Activated T-helper 17 cell treated with anti-CD3 and anti-CD28 coated beads, Interleukin-2, amount 50 U/mL, for 72 hours (primary cell): ENCODE measurements at places on chromosomes 2 and 18. TPM values are rescaled to one million over a fixed set of nuclear protein-coding genes. Genes with fewer than 3 reads are reported as not detected.

- no peak for ATAC-seq
Observed at GRCh38 chr18:51537487-51537886, 340.0 kb upstream of the MEX3C start.

The TMEM200C gene
- not detected for total RNA-seq

DNA sequence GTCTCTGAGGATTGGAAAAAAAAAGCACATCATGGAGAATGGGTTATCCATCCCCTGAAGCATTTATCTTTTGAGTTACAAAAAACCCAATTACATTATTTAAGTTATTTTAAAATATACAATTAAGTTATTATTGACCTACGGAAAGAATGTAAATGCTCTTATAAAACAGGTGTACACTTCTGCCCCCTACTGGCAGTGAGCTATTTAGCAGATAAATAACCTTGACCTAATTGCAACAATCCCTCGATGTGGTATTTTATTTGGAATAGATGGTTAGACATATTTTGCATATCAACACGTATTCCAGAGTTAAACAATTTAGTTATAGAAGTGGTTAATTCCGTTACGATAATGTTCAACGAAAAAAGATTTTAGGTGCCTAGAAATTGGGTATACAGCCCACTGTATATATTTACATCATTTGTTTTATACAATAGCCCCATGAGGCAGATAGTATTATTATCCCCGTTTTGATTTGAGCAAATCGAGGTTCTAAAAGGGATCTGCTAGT is 9.1 kb upstream of the DAW1 start:
- no peak for ATAC-seq

DNA sequence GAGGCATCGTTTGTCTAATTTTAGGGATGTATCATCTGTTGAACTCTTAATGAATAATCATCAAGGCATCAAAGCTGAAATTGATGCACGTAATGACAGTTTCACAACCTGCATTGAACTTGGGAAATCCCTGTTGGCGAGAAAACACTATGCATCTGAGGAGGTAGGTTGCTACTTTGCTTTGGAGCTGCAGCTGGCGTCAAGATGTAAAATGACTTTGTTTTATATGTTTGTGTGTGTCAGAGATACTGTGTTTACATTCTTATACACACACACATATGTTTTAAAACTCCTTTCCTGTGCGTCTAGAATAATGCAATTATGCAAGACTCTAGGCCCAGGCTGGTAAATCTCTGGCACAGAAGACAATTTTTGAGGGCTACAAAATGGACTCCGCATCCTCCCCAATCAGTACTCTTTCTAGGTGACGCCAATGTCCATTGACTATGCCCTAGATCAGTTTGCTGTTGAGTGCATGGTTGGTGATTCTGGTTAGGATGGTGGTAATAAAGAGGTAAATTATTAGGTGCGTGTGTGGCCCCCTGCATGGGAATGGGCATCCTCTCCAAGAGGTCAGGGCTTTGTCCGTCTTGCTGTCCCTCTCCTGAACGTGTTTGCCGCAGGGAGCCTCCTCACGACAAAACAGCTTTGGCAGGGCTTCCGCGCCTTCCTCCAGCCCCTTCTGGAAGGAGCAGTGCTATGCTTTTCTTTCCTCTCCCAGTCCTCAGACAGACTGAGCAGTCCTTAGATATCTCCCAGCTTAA is 68.2 kb upstream of the EML6 start:
- peak; percentile 32 for ATAC-seq

- ATAC-seq, result no peak
Observed at GRCh38 chr18:2709316-2709715, 53.8 kb downstream of the SMCHD1 start.

The CD207 gene
- total RNA-seq, result not detected

GRCh38 chr18:62524440-62525200 is 1.8 kb downstream of the ZCCHC2 start:
- peak; percentile 15 for ATAC-seq

The LRATD1 gene
- total RNA-seq, result not detected

DNA sequence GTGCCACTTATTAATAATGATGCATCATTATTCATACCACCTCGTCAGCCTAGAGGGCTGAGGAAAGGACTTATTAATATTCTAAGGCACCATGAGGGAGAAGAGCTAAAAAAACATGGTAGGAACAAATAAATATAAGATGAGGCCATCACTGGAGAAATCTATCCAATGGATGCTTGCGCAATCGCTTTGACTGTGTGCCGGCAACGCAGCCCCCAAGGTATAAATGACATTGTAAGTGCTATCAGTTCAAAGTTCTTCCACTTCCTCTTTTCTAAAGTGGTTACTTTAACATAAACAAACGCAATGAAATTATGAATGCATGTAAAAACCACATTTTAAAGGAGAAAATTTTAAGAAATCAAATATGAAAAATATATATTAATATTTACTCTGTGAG is 164.6 kb downstream of the EIPR1 start:
- no peak for ATAC-seq

The PLCL1 gene
- 1.2 TPM for total RNA-seq

DNA sequence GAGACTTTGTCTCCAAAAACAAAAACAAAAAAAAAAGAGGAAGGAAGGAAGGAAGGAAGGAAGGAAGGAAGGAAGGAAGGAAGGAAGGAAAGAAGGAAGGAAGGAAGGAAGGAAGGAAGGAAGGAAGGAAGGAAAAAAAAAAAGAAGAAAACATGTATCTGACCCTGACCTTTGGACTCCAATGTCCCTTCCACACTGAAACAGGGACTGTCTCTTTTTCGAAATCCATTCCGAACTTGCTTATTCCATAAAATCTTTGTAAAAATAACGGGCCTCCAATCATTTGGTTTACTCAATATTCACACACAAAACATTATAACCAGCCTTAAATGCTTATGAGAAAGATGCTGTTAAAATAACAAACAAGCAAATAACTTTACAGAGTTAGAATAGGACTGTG is 225.7 kb downstream of the TCF4 start:
- ATAC-seq, result no peak

The CYS1 gene
- 0.09 TPM for total RNA-seq

- ATAC-seq, result no peak
Observed at GRCh38 chr2:45275242-45275805, 266.1 kb upstream of the SIX2 start.

The SPP2 gene
- total RNA-seq, result not detected

DNA sequence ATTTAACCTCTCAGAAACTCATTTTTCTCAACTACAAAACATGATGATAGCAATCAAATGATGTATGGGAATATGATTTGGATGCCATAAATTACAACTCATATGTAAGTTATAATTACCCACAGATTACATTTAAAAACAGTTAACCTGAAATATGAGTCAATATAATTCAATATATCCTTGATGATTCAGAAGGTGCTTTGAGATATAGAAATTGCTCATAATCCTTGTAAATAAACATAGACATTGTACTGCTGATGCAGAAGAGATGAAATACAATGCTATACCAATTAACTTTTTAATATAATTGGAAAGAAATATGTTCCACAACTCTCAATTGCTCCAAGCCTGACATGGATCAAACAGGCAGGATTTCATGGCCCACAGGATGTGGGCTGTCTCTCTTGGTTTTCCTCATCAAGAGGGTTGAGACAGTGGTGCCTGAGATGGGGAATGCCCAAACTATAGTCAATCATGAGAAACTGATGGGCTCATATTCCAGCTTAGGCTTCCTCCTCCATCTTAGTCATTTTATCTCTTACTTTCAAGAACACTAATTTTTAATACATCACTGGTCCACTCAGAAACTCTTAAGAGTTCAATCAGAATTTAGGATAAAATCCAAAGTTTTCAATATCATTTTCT is 49.4 kb downstream of the NCKAP5 start:
- ATAC-seq, result no peak

The AGXT gene
- not detected for total RNA-seq

- no peak for ATAC-seq
Observed at GRCh38 chr2:178008636-178009289, 63.8 kb downstream of the PDE11A start.

GRCh38 chr18:77234504-77235365 is 14.9 kb upstream of the GALR1 start:
- ATAC-seq, result no peak

- ATAC-seq, result no peak
Observed at GRCh38 chr2:69211048-69211447, 176.0 kb downstream of the GFPT1 start.

- peak; percentile 67 for ATAC-seq
Observed at GRCh38 chr18:13376841-13377351, 158.3 kb downstream of the LDLRAD4 start.

DNA sequence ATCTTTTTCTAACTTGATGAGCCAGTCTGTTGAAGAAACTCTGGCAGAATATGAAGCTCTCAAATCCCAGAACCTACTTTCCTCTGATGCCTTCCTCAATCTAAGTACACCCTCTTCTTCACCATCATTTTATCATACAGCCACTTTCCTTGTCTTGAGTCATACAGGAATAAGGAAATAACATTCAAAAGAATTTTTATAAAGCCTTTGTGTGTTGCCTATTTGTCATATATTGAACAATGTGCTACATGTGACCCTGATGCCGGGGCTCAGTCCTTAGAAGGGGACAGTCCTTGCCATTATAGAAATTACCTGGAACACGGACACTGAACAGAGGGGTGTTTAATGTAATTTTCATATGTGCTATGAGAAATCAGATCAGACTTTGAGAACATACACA is 27.4 kb downstream of the RAPGEF4 start:
- ATAC-seq, result no peak

The CCDC148 gene
- total RNA-seq, result 0.93 TPM

DNA sequence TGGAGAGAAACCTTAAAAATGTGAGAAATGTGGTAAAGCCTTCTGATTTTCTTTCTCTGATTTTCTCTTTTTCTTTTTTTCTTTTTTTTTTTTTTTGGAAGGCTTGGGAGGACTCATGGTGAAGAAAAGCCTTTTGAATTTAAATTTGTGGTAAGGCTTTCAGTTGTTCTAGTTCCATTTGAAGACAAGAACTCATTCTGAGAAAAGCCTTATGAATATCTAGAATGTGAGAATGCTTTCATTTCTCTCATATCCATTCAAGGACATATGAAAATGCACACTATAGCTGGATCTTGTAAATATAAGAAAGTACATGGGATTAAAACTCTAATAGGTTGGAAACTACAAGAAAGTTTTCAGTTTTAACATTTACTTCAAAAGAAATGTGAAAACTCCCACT is 1045.2 kb upstream of the NRXN1 start:
- peak; percentile 9 for ATAC-seq

DNA sequence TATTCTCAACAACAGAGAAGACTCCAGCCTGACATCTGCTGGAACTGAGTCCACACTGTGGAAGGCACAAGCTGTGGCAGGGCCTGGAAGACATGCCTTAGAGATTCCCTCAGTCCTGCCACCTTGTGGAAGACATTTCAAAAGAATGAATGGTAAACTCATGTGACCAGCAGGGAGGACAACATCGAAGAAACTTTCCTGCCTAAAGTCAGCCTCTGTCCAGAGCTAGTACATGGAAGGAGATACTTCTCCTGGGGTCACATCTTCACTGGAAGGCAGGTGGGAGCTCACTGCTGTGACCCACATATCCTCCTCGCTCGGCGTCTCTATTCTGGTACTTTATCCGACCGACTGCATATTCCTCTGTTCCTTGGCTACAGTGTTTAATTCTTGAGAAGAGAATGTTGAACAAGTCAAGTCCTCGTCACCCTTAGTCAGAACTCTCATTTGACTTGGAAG is 59.5 kb downstream of the PUM2 start:
- peak; percentile 52 for ATAC-seq

DNA sequence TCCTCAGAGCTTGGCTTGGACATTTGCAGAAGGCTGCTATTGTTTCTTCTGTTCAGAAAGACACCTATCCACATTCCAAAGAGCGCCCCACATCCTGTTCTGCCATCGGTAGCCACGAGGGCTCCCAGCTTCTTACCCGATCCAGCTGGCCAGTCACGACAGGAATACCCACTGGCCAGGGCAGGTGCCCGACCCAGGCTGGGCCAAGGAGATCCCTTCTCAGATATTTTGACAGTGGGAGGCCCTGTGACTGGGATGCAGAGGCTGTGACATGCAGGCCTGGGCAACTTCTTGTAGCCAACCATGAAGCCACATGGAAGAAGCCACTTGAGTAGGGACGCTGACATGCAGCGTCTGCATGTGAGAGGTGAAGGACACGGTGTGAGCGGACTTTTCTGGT is 34.5 kb downstream of the KCNIP3 start:
- no peak for ATAC-seq

- no peak for ATAC-seq
Observed at GRCh38 chr2:176535467-176536113, 266.3 kb downstream of the MTX2 start.

DNA sequence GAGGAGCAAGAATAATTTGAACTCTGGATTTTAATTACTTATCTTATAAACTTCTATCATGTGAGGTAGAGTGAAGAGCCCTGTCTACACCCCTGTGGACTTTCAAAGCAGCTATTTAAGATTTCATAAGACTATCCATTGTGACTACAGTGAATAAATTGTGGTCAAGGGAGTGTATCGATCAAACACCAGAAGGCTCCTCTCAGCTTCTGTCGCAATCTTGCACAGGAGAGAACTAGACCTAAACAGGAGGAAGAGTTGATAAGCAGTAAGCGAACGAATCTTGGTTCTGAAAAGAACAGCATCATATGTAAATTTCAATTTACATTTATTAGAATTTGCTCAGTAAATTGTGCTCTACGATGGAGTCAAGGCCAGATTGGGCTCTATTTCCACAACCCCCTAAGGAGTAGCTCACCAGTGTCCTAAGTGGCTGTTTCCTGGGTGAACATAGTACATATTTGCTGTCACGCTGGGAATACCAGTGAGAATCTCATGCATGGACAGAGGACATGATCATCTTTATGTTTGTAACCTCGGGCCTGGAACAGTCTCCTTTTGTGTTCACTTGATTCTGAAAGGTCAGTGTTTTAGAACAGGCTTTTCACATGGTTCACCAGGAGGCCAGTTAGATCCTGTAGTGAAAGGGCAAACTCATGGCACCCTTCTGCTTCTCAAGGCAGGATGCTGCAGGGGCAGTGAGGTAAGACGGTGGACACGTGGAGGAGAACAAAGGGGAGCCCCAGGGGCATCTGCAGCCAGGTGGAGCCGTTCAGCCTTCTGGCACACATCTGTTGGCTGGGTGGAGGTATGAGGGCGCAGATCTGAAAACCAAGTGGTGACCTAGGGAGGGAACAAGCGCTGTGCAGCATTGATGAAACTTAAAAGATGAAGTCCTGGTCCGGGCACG is 33.3 kb downstream of the NPAS2 start:
- no peak for ATAC-seq

The CPLX4 gene
- not detected for total RNA-seq

GRCh38 chr2:221392228-221392881 is 179.7 kb downstream of the EPHA4 start:
- peak; percentile 55 for ATAC-seq

The FSHR gene
- total RNA-seq, result not detected

GRCh38 chr2:238085899-238086298 is 14.2 kb upstream of the ESPNL start:
- no peak for ATAC-seq

The FEV gene
- not detected for total RNA-seq
